Omental fat pad (tissue), 4 donors: ENCODE measurements at places on chromosomes 4 and X.

DNA sequence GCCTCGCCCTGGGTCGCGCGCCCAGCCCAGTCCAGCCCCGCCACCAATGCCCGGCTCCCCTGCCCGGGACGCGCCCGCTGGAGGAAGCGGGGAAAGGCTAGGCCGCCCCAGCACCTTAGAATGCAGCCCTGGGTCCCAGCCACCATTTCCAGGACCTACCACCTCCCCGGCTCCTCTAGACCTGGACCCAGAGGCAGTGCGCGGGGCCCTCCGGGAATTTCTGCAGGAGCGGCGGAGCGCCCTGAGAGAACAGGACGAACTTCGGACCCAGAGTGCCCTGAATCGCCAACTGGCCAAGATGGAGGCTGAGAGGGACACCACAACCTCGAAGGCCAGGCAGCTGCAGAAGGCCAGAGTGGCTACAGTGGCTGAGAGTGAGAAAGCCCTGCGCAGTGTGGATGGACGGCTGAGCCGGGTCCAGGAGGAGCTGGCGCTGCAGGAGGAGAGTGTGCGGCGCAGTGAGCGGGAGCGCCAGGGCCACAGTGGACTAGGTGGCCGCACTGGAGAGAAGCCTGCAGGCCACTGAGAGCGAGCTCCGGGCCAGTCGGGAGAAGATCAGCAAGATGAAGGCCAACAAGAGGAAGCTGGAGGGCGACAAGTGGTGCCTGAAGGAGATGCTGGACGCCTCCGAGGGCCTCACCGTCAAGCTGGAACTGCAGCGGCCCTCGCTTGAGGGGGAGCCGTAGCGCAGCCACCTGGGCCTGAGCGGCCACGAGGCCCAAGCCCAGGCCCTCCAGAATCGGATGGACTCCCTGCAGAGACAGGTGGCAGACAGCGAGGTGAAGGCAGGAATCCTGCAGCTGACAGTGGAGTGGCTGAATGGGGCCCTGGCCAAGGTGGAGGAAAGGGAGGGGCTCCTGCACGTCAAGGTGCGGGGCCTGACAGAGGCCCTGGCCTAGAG lies 15.5 kb downstream of the SMIM10L2A start:
- DNase-seq, result no peak

DNA sequence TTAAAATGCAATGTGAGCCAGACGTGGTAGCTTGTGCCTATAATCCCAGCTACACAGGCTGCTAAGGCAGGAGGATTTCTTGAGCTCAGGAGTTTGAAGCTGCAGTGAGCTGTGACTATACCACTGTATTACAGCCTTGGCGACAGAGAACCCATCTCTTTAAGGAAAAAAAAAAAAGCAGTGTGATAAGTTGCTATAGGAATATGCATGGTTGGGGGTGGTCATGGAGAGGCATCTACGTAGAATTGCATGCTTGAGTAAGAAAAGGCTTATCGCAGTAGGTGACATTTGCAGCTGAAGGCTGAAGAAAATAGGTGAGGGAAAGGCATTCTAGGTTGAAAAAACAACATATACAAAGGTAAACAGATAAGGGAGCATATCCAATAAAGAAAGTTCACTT lies 4.1 kb downstream of the DIAPH2 start:
- DNase-seq, result no peak

DNA sequence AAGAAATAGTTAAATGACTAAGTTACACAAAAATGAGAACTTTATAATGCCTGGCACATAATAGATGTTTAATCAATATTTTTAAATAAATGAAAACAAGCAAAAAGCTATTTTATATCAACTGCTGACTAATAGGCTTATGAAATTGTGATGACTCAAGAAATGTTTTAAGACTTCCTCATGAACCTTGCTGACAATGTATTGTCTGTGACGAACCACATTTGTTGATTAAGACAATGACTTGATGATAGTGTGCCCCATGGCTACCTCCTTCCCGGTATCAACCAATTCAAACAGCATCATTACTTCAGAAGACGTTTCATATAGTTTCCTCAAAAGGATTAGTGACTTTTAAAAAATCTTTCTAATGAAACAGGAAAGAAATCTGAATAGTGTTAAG lies 7.9 kb downstream of the CXCL6 start:
- no peak for DNase-seq

GRCh38 chr4:80253510-80253909 lies 13.0 kb upstream of the FGF5 start:
- DNase-seq, result no peak

- no peak for DNase-seq
Measured at GRCh38 chr4:36786519-36786918, 458.0 kb upstream of the NWD2 start.

- DNase-seq, result no peak
Measured at GRCh38 chr4:8278009-8278395, 8.4 kb downstream of the HTRA3 start.

GRCh38 chrX:12439416-12439815 lies 301.1 kb downstream of the FRMPD4 start:
- DNase-seq, result no peak

DNA sequence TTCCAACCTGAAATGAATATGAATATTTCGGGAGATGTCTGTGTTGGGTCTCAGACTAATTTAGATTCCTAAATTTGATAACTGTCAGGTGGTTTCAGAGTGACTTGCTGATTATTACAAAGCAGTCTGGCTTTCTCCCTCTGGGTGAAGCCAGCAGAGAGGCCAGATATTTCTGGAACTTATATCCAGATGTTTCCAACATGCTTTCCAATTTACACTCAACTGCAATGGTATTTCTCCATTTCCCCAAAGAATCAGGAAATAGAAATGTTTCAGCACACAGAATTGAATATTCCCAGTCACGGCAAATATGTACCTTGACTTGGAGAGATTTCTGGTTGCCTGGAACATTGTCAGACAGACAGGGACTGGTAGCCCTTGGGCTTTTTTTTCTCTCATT lies 48.5 kb upstream of the EGFL6 start:
- DNase-seq, result no peak

DNA sequence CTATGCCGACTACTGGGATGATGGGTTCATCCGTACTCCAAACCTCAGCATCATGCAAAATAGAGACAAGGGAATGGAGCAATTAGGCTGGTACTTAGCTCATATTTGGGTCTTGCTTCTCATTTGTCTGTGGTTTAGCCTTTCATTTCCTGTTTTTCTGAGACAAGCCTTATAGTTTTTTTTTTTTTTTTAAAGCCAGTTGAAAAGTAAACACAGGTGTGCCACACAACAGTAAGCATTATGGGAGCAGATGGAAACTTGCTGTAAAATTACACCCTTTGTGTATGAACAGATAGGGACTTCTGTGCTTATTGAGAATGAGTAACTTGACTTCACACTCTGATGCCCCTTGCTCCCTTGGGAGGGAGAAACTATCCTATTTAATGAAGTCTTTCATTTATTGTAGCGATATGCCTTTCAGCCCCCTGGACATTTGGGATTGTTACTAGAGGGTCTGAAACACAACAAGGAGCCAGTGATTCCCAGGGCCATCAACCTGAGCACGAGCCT lies 13.7 kb downstream of the RASSF6 start:
- DNase-seq, result no peak

DNA sequence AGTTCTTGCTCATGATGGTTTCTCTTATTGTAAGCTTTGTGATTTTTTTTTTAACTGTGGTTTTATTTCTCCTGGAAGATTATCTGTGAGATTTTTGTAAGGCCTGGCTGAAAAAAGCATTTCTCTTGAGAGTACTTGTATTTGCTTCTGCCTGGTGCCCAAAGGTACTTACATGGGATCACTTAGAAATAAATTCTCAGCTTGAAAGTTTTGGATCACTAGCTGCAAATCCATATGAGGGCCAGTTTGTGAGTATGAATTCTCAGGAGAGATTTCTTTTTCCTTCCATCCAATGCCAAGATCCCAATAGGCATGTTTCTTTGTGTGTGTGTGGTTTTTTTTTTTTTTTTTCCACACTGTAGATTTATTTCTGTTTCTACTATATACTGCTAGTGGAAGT lies 1884.7 kb upstream of the PCDH7 start:
- no peak for DNase-seq

DNA sequence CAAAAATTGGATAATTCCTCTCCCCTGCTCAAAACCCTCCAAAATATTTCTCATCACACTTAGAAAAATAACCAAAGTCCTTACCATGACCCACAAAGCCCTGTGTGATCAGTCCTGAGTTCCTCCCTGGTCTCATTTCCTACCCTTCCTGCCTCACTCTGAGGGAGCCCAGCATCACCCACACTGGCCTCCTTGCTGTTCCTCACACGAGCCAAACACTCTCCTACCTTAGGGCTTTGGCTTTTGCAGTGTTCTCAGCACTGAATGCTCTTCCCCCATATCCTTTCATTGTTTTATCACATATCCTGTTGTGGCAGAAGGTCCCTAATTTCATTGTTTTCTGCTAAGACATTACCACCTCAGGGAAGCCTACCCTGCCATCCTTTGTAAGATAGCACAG lies 12.2 kb downstream of the MGAT4D start:
- DNase-seq, result no peak

DNA sequence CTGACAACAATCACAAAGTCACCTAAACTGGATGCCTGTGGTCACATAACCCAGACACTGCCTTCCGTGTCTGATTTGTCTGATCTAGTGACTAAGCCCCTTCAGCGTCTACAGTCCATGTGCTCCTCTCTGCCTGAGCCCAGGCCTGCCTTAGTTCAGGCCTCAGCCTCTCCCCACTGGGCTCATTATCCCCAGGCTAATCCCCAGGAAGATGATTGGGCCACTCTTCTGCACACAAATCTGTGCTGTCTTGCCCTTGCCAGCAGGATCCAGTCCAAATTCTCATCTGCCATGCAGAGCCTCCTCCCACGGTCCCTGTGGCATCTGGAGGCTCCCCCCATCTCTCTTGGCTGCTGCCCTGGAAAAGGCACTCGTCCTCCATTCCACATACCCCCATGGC lies 96.5 kb downstream of the SLC2A9 start:
- no peak for DNase-seq

DNA sequence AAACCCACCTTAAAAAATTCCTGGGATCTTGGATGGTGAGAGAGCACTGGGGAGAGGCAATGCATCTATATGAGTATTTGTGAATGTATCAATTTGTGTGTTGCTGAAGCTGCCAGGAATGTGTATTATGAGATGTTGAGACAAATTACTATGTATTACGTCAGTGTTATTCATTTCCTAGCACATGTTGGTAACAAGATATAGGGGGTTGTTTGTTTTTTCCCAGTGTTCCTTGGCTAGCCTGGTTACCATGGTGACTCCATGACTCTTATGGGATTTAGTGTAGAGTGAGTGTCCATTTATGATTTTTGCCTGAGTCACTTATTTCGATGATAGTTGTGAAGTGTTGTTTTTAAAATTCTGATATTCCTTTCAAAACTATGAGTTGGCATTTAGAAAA lies 65.6 kb downstream of the RAB40A start:
- DNase-seq, result no peak

- DNase-seq, result no peak
Measured at GRCh38 chr4:114886761-114887160, 226.7 kb downstream of the NDST4 start.

GRCh38 chr4:153514688-153515426 lies 48.7 kb downstream of the TMEM131L start:
- DNase-seq, result no peak

- no peak for DNase-seq
Measured at GRCh38 chr4:95250544-95251137, 298.1 kb downstream of the UNC5C start.

GRCh38 chrX:43002526-43003203 lies 224.7 kb upstream of the PPP1R2C start:
- DNase-seq, result no peak

DNA sequence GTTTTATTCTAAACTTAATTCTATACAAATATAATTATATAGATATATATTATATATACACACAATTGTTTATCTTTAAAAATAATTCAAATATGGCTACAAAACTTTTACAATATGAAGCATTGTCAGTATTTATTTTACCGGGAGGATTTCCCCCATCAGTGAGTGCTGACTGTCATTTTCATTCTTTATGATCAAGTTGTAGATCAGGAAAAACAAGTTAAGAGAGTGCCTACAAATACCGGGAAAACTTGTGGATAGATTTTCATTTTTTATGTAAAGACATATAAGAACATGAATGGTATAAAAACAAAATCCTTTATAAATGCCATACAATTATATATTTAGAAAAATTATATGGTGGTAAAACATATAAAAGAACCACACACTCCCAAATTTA lies 37.8 kb downstream of the CLCN3 start:
- no peak for DNase-seq

DNA sequence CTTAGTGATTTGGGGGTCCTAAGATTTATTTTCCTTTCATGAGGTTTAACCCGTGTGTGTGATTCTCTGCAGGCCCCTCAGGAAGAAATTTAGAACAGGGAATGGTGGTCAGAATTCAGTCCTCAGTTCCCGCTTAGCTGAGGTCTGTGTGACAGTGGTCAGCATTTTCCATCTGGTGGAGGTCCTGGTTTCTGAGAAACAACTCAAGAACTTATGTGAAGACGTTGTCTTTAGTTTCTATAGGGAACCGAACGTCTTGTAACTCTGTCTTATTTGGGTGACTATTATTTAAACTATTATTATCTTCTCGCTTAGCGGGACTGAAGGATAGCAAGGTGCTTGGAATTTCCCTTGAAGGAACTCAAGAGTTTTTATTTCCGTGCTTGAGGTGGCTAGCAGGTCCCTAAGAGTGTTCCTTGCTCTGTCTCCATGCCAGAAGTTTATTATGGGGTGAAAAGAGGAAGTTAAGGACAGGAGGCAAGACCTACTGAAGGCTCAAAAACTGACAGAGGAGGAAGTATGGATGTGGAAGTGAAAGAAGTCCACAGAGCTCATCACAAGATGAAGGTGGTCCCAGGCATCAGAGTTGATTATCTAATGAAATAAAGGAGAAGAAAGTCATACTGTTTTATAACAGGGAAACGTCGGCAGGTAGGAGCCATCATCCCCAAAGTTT lies 9.4 kb downstream of the MGST2 start:
- DNase-seq, result no peak

DNA sequence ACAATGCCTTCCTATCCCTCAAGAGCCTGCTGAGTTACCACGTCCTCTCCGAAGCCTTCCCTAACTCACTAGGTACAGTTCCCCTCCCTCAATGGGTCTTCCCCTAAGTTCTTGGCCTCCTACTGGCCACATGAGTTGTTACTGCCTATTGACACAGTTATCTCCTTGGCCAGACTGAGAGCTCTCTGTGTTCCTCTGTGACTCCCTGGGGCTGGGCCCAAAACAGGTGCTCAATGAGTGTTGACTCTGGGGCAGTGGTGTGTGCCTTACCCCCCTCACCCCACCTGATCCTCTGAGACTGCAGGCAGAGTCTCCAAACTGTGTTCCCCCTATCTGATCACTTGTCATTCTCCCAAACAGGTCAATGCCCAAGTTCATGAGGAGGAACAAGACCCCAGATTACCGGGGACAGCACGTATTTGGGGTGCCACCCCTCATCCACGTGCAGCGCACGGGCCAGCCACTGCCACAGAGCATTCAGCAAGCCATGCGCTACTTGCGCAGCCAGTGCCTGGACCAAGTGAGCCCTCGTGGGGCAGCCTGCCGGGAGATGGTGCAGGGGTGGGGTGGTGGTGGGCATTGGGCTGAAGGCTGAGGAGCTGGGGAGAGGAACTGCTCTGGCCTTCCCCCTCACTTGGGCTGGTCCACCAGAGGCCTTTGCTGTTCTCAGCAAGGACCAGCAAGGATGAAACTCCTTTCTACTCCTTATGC lies 72.6 kb downstream of the STARD8 start:
- DNase-seq, result no peak

- no peak for DNase-seq
Measured at GRCh38 chr4:85778632-85779131, 303.7 kb downstream of the ARHGAP24 start.
